GM23248 (cell line): ENCODE measurements at places on chromosomes 2 and 18. TPM values are rescaled to one million over a fixed set of nuclear protein-coding genes. Genes with fewer than 3 reads are reported as not detected.
A peak's percentile ranks its signal among the peaks of the same experiment; 100 is the strongest.

ELP2 gene
- total RNA-seq: 86.0 and 103 TPM in 2 replicates

DNA sequence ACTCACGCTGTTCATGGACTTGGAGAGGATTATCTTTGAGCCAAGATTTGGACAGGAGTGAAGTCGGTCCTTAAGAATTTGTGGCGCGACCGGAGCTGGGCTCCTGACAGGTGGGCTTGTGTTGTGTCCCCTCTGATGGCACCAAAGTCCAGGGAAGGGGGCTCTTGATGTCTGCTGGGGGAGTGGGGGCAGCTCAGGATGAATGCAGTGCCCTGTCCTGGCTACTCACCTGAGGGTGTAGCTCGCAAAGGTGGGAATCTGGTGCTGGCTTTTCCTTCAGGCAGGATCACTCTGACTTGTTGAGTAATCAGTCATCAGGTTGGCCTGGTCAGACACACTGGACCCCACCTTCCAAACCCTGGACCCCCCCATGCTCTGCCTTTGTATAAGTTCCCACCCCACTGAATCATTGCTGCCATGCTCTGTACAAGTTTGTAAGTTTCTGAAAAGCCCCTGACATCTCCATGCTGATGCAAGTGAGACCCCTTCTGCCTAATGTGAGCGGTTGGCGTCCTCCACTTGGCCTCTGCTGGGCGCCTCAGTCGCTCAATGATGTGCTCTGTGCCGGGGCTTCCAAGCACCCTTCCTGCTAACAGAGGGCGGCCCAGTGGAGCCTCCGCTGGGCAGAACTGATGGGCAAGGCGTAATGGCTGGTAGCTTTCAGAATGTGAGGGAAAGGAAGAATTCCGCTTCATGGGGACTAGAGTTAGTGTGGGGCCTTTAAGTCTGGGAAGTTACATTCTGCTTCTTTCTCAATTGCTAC lies 196.1 kb downstream of the MGAT5 start:
- no peak for DNase-seq

DNA sequence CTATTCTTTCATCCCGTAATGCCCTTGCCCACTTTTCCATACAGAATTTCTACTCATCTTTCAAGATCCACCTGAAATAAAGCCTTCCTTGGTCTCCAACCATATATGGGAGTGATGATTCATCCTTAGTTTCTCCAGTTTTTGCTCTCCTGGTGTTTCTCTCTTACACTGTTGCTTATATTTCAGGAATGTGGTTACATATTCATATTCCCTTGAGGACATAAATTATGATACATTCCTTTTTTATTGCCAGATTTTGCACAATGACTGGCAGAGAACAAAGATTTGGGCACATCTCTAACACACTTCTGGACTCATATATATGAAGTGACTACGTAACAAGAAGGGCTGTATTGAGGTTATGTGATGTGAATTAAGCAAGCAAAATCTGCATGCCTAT lies 1573.4 kb upstream of the NXPH2 start:
- peak; percentile 43 for DNase-seq

TMEM163 gene
- not detected in 2 replicates for total RNA-seq

DNA sequence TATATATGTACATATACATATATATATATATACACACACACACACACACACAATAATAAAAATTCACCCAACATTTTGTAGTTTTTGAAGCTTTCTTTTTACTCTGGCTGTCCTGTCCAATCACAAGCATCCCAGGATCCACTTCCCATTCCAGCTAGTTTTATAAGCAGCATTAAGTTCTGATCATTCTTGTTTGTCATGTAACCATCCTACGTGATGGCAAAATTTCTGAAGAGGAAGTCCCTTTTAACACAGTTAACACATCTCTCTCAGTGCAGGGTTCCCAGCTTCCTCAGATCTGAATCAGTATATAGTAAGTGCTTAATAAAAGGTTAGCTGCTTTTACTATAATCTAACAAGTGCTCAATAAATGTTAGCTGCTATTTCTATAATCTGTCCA lies 26.4 kb downstream of the MYOM1 start:
- no peak for DNase-seq

DNA sequence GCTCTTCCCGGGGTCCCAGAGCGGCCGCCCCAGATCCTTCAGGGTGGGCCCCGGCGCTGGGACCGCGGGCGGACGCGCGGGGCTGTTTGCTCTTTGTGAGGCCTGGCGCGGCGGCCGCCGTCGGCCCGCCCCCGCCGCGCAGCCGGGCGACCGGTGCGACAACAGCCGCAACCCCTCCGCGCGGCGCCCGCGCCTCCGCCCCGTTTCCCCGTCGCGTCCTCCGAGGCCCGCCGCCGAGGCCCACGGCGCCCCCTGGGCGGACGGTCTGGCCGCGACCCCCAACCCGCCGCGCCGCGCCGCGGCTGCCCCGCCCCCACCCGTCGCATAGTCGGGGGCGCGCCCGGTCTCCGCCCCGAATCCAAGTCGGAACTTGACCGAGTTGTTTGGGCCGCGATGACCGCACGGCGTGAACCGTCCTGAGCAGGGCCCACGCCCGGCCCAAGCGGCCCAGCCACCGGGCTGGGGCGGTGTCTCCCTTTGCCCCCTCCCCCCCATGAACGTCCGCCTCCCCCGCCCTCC lies 448 bp downstream of the YPEL5 start:
- DNase-seq: peak; percentile 72

IL1RN gene
- 2.4 TPM in 1 of 2 replicates, not detected in the other for total RNA-seq

DSG4 gene
- total RNA-seq: not detected in 2 replicates

GRCh38 chr2:21042958-21043743 lies 722 bp downstream of the APOB start:
- peak; percentile 62 for DNase-seq

SLC14A1 gene
- 0.54 and 2.0 TPM in 2 replicates for total RNA-seq

DNA sequence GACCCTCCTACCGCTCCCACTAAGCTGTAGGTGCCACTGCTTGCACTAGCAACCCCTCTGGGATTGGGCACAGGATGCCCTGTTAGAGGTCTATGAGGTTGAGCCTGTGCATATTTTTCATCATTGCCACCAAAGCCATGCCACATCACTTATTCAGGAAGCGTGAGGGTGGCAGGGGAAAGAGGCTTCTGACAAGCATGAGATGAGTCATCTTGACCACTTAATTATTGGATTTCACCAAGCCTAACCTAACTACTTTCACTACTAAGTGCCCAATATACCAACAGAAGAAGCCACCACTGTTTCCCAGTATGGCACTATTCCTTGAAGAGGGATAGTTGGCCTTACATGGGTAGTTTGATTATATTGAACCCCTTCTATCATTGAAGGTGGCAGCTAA lies 181.3 kb upstream of the EPHA4 start:
- DNase-seq: no peak

DNA sequence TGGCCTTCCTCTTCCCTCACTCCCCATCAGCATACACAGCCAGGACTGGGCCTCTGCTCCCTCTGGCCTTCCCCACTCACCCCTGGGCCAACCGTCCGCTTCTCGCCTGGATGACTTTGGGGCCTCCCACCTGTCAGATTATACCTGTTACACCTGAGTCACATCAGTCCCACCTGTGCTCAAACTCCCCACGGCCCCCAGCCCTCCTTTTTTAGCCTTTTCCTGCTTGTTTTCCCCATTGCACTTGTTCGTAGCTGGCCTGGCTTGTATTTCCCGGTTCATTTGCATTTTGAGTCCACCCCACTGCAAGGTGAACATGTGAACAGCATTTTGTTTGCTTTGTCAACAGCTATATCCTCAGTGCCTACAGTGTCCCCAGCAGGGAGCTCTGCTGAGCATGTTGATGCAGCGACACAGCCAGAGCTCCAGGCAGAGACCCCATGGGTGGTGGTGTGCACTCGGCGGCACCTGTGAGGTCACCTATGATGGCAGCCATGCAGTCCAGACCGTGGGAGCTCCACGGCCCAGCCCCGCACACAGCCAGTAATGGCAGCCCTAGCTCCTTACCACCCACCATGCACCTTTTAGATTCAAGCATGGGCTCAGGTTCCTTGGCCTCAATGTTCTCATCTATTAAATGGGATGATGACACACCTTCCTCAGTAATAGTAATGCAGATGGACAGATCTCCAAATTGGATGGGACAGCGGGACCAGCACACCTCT lies 276.4 kb upstream of the HS6ST1 start:
- no peak for DNase-seq

- DNase-seq: no peak
Observed at GRCh38 chr2:127165539-127165935, 54.6 kb downstream of the CYP27C1 start.

TUBB6 gene
- 608 and 817 TPM in 2 replicates for total RNA-seq

GRCh38 chr2:12554224-12555011 lies 162.3 kb upstream of the TRIB2 start:
- DNase-seq: no peak

DNA sequence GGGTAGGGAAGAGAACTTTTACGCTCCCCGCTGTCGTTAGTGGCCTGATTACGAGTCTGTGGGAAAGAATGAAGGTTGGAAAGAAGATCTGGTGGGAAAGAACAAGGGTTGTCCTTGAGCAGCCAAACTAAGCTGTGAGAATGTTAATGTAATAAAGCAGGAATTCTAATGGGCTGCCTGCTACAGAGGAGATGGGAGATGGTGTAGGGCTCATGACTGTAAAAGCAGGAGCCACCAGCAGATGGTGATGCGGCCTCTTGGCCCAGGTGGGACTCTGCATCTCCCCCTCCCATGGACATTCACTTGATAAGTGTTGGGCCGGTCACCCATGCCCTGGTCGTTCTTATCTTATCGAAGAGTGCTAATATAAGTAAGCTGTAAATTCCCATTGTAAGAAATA lies 150.0 kb downstream of the NEDD4L start:
- no peak for DNase-seq

DNA sequence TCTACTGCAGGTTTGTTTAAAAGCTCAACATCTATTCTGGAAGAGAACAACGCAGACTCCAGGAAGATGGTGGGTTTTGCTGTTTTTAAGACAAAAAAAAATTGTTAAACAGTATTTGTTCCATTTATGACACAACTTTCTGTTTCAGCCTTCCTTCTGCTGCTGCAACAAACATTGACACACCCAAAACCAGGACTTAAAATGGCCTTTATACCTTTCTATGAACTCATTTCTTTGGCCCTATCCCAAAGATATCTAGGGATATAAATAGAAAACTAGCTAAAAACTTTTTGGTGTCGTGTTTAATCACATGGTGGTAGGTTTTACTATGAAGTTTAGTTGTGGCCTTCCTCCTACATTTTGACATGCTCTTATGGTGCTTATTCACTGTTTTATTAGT lies 964 bp upstream of the GALNT3 start:
- DNase-seq: peak; percentile 22

DNA sequence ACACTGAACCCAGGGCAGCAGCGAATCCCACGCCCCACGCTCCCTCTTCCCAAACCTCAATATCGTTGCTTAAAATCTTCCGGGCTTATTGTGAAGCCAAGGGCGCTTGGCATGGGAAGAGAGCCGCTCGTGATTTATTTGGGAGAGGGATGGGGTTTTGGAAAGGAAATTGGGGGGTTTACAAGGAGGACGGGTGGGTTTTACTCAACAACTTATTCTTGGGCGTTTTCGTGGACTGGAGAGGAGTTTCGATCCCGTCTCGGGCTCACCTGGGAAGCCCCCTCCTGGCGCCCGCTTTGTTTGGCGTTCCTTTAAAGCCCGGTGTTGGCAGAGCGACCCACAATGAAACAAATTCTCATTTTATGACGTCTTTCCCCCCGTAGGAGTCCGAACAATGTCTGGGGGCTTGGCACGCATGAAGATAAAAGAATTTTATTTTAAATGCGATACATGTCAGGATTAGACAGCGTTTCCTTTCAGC lies 135.3 kb downstream of the INSIG2 start:
- DNase-seq: peak; percentile 71

DNA sequence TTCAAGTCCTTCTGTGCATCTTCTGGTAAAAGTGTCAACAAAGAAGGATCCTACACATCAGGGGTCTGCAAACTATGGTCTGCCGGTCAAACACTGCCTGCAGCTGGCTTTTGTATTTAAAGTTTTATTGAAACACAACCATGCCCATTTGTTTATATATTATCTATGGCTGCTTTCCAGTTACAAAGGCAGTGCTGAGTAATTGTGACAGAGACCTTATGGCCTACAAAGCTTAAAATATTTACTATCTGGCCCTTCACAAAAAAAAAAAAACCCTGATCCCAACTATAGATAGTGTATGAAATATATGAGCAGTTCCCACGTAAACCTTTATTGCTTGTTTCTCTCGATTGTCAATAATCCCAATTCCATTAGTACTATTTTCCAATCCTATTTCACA lies 101.4 kb downstream of the RBMS1 start:
- no peak for DNase-seq

DQX1 gene
- not detected in 2 replicates for total RNA-seq

SIX2 gene
- 0.63 TPM in 1 of 2 replicates, not detected in the other for total RNA-seq

INPP5D gene
- total RNA-seq: not detected in 2 replicates

GRCh38 chr2:207238831-207239701 lies 73.3 kb upstream of the KLF7 start:
- DNase-seq: peak; percentile 98

DNA sequence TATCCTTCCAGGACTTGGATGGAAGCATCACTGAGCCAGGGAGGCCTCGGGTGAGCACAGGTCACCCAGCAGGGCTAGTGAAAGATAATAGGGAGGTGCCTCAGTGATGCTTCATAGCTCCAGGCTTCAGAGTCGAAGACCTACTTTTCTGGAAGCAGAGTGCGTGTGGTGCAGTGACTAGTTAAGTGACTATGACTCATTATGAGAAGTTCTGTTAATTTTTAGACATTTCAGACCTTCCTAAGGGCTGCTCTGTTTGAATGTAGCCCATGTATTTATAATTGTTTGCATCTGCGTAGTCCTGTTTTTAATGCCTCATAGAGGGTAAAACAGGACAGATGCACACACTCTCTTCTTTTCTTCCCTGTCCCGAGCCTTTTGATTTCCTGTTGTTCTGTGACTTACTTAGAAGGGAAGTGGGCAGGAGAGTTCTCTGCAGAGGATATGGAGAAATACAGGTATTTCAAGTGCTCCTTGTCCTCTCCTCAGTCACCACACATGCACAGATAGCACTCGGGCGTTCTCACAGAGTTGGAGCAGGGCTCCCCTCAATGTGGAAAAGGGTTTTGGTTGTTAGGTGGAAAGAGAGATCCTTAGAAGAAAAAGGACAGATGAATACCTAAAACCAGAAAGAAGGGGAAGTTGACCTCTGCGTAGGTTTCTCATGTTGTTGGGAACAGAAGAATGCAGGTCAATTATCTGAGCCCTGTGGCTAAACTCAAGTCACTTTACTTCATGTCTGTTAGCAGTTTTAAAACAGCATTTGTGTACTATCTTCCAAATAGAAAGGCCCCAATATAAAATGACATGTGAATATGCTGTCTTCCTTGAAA lies 34.7 kb downstream of the RALB start:
- peak; percentile 97 for DNase-seq

GRCh38 chr2:64692401-64692800 lies 38.7 kb upstream of the SERTAD2 start:
- peak; percentile 48 for DNase-seq
